ENCODE measurements at places on chromosomes 13 and 19.

DNA sequence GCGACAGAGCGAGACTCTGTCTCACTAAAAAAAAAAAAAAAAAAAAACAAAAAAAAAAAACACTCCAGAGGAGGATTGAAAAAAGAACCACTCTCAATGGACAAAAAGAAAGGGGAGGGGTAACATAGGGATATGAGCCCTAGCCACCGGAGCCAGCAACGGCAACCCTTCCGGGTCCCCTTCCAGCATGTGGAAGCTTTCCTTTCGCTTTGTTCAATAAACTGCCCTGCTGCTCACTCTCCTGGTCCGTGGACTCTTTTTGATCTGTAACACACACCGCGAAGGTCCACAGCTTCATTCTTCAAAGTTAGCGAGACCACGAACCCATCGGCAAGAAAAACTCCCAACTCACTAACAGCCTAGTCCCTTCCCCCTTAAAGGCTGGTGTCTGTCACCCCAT is 1.0 kb upstream of the REX1BD start:
- H3K4me3 ChIP-seq: no peak overlapping the region
- no peak overlapping the region for H3K27ac ChIP-seq
- peaks cover 7% of the 10 kb centered on the region for H3K4me1 ChIP-seq
- H3K36me3 ChIP-seq: no peaks in the 10 kb centered on the region

GRCh38 chr19:55483706-55484592 is 1.0 kb upstream of the NAT14 start:
- peaks cover 24% of the 10 kb centered on the region for H3K4me1 ChIP-seq
- peak overlapping the region; percentile 80 for H3K4me3 ChIP-seq
- H3K27me3 ChIP-seq: no peaks in the 10 kb centered on the region
- peak overlapping the region; percentile 97 for H3K27ac ChIP-seq
- H3K36me3 ChIP-seq: no peaks in the 10 kb centered on the region

DNA sequence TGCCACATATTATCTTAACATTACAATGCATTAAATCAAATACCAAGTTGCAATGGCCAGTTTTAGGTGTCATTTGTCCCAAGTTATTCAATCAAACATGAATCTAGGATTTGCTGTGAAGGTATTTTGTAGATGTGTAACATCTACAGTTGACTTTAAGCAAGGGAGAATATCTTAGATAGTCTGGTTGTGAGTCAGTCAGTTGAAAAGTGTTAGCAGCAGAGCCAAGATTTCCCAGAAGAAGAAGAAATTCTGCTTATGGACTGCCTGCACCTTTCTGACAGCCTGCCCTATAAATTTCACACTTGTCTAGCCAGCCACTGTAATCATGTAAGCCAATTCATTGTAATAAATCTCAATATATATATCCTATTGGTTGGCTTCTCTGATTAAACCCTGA is 41.3 kb upstream of the INTS6 start:
- peak; percentile 60 for DNase-seq
- peak overlapping the region; percentile 5 for H3K27ac ChIP-seq
- H3K4me3 ChIP-seq: no peak overlapping the region
- H3K27me3 ChIP-seq: no peaks in the 10 kb centered on the region

DNA sequence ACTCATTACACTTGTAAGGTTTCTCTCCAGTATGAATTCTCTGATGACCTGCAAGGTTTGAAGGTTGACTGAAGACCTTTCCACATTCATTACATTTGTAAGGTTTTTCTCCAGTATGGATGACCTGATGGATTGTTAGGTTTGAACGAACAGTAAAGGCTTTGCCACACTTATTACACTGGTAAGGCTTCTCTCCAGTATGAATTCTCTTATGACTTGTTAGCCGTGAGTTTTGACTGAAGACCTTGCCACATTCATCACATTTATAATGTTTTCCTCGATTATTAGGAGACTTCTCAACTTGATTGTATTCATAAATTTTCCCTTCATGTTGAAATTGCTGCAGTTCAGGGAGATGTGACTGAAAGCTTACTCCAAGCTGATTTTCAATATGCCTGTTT is 6.8 kb upstream of the ZNF347 start:
- no peak for DNase-seq
- H3K4me3 ChIP-seq: no peak overlapping the region
- no peaks in the 10 kb centered on the region for H3K27me3 ChIP-seq
- peaks cover 19% of the 10 kb centered on the region for H3K36me3 ChIP-seq
- H3K4me1 ChIP-seq: no peaks in the 10 kb centered on the region
- H3K27ac ChIP-seq: no peak overlapping the region

GRCh38 chr19:6891761-6892385 is 4.5 kb downstream of the ADGRE1 start:
- H3K4me3 ChIP-seq: no peak overlapping the region
- H3K4me1 ChIP-seq: no peaks in the 10 kb centered on the region
- no peaks in the 10 kb centered on the region for H3K27me3 ChIP-seq
- H3K27ac ChIP-seq: no peak overlapping the region
- DNase-seq: no peak

- no peak for DNase-seq
- H3K27me3 ChIP-seq: peaks cover 18% of the 10 kb centered on the region
- H3K36me3 ChIP-seq: no peaks in the 10 kb centered on the region
- H3K27ac ChIP-seq: no peak overlapping the region
Measured at GRCh38 chr19:19207637-19208572, 3.9 kb upstream of the NCAN start.

DNA sequence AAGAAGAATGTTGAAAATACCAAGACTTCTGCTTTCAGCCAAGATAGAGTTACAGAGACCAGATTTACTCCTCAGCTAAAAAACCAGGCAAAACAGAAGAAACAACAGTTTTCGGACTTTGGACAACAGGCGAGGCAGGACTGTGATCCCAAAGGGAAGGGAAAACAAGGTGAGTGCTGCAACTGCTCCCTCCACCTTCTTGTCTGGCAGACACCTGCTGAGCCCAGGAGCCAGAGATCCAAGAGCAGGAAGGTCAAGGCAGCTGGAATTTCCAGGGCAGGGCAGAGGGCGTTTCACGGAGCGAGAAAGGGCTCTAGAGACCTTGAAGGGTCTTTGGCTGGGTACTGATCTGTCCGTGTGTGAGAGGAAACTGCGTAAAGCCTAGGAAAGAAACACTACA is 32.9 kb upstream of the SLC7A9 start:
- H3K27me3 ChIP-seq: no peaks in the 10 kb centered on the region
- DNase-seq: no peak
- peaks cover 22% of the 10 kb centered on the region for H3K36me3 ChIP-seq
- H3K4me1 ChIP-seq: no peaks in the 10 kb centered on the region

- peaks cover 13% of the 10 kb centered on the region for H3K4me1 ChIP-seq
- no peak for DNase-seq
- no peaks in the 10 kb centered on the region for H3K27me3 ChIP-seq
- H3K36me3 ChIP-seq: peaks cover 34% of the 10 kb centered on the region
Measured at GRCh38 chr19:1125601-1126467, 22.0 kb downstream of the GPX4 start.

DNA sequence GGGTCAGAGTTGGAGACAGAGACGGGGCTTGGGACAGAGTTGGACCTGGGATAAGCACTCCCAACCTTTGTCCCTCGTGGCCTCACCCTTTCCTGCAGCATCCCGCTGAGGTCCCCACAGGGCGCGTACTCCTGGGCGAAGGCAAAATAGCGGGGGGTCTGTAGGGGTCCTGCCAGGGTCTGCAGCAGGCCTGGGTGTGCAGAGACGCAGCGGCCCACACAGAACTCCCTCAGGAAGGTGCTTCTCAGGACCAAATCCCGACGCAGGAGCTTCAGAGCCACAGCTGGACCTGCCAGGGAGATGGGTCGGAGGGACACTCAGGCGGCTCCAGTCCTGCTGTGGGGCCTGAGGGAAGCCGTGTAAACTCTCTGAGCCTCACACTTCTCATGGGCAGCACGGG is 1.3 kb downstream of the SBK3 start:
- H3K4me1 ChIP-seq: peaks cover 15% of the 10 kb centered on the region
- DNase-seq: no peak
- H3K27me3 ChIP-seq: no peaks in the 10 kb centered on the region
- no peak overlapping the region for H3K27ac ChIP-seq

GRCh38 chr13:49476529-49476928 is 19.2 kb upstream of the PHF11 start:
- no peaks in the 10 kb centered on the region for H3K27me3 ChIP-seq
- 0 out of 2 replicates have a peak, but pooled peaks cover 9% of the 10 kb centered on the region for H3K36me3 ChIP-seq
- H3K4me1 ChIP-seq: no peaks in the 10 kb centered on the region
- H3K27ac ChIP-seq: no peak overlapping the region
- DNase-seq: no peak

DNA sequence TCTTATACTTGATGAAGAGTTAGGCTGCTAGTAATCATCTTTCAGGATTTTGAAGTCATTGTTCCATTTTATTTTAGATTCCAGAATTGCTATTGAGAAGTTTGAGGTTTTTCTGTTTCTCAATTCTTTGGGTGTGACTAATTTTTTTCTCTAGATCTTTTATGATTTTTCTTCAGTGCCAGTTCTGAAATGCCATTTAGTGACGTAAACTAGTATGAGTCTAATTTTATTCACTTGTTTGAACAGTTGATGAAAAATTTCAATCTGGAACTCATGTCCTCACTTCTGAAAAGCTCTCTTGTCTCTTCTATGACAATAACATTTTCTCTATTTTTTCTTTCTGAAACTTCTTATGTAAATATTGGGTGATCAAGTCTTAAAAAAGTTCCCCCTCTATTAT is 188.5 kb upstream of the HTR2A start:
- peak; percentile 73 for DNase-seq
- peak overlapping the region; percentile 28 for H3K27ac ChIP-seq
- no peaks in the 10 kb centered on the region for H3K27me3 ChIP-seq
- H3K4me3 ChIP-seq: no peak overlapping the region
- no peaks in the 10 kb centered on the region for H3K36me3 ChIP-seq

DNA sequence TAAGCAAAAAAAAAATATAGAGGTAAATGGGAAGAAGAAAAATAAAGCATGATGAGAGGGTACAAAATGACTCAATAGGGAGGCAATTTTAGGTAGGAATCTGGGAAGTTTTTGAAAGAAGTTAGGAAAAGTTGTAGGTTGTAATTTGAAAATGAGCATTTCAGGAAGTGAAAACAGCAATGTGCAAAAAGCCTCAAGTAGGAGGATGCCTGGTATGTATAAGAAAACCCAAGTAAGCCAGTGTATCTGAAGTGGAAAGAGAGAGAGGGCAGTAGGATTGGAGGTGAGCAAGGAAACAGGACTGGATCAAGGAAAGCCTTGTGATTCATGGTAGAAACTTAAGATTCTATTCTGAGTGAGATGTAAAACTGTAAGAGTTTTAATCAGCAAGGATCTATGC is 121.6 kb upstream of the SPRY2 start:
- no peak for DNase-seq
- H3K4me3 ChIP-seq: no peak overlapping the region
- H3K27ac ChIP-seq: no peak overlapping the region
- H3K4me1 ChIP-seq: no peaks in the 10 kb centered on the region

DNA sequence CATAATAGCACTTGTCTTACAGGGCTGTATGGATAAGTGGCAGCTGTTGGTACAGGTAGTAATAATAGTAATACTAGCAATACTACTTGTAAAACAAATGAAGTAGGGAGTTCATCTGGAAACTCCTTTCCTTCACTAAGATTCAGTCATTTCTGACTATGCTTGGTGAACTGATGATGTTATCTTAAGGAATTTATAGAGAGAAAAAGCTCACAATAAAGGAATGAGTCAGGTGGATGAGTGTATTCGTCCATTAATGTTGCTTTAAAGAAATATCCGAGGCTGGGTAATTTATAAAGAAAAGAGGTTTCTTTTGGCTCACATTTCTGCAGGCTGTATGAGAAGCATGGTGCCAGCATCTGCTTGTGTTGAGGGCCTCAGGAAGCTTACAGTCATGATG is 477.3 kb downstream of the KLF12 start:
- H3K27me3 ChIP-seq: no peaks in the 10 kb centered on the region
- H3K27ac ChIP-seq: no peak overlapping the region
- H3K4me1 ChIP-seq: no peaks in the 10 kb centered on the region
- no peaks in the 10 kb centered on the region for H3K36me3 ChIP-seq

- H3K27ac ChIP-seq: no peak overlapping the region
- no peaks in the 10 kb centered on the region for H3K27me3 ChIP-seq
- no peaks in the 10 kb centered on the region for H3K36me3 ChIP-seq
- 0 out of 2 replicates have a peak, but pooled peaks cover 6% of the 10 kb centered on the region for H3K4me1 ChIP-seq
- no peak overlapping the region for H3K4me3 ChIP-seq
- DNase-seq: no peak
Measured at GRCh38 chr19:10832939-10833296, 3.1 kb downstream of the TMED1 start.

GRCh38 chr19:17576758-17577456 is 21.5 kb downstream of the COLGALT1 start:
- no peaks in the 10 kb centered on the region for H3K27me3 ChIP-seq
- no peak overlapping the region for H3K27ac ChIP-seq
- no peak overlapping the region for H3K4me3 ChIP-seq
- DNase-seq: peak; percentile 12

DNA sequence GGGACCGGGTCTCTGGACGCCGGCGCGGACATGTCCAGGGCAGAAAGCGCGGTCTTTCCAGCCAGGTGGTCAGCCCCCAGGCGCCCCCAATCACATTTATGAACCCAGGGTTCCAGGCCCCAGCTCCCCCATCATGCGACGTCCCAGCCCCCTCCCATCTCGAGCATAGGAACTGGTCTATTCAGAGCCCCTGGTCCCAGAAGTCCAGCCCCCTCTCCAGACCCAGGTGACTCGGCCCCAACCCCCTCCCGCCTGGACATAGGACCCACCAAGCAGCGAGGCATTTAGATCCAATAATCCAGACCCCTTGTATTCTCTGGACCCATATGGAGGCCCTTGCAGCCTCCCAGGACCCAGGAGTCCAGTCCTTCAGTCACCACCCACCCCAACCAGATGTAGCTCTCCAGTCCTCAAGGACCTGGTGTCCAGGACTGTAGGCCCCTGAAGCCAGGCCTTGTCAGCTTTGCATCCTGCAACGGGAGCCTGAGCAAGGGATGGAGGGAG is 501 bp downstream of the APLP1 start:
- H3K4me1 ChIP-seq: no peaks in the 10 kb centered on the region
- no peaks in the 10 kb centered on the region for H3K27me3 ChIP-seq
- H3K4me3 ChIP-seq: peak overlapping the region; percentile 63
- no peaks in the 10 kb centered on the region for H3K36me3 ChIP-seq

DNA sequence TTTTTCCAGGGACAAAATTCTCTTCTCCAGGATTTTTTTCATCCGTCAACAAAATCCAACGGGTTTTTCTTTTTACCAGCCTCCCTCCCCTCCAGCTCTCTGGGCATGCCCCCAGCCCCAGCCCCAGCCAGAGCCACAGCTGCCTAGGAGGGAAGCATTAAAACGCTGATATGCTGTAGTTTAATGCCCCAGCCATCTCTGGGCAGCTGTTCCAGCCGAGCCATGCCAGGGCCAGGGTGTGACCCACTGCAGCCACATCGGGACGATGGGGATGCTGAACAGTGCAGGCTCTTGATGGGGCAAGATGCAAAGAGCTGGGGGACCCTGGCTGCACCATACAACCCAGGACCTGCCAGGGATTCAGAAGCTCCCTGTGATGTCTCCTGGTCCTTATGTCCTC is 32.1 kb downstream of the TSHZ3 start:
- peak overlapping the region; percentile 93 for H3K27ac ChIP-seq
- peak overlapping the region; percentile 66 for H3K4me3 ChIP-seq
- H3K36me3 ChIP-seq: 0 out of 2 replicates have a peak, but pooled peaks cover 10% of the 10 kb centered on the region

Data from GM23248 (cell line).